ENCODE measurements at places on chromosomes 4 and X.

DNA sequence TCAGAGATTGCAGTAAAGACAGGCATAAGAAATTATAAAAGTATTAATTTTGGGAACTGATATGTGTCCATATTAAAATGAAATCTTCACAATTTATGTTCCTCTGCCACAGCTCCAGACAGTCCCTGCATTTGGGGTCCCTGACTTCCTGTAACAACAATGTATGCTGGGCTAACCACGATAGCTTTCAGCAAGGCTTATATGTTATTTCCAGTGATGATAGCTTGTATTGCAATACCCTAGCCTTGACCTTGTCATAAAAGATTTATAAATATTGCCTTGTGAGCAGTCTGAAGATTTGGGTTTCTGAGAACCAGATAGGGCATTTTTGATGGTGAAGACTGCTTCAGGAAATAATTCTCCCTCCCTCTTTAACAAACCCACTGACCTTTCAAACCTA, 129.5 kb downstream of the PCDH10 start:
- no peak for DNase-seq

DNA sequence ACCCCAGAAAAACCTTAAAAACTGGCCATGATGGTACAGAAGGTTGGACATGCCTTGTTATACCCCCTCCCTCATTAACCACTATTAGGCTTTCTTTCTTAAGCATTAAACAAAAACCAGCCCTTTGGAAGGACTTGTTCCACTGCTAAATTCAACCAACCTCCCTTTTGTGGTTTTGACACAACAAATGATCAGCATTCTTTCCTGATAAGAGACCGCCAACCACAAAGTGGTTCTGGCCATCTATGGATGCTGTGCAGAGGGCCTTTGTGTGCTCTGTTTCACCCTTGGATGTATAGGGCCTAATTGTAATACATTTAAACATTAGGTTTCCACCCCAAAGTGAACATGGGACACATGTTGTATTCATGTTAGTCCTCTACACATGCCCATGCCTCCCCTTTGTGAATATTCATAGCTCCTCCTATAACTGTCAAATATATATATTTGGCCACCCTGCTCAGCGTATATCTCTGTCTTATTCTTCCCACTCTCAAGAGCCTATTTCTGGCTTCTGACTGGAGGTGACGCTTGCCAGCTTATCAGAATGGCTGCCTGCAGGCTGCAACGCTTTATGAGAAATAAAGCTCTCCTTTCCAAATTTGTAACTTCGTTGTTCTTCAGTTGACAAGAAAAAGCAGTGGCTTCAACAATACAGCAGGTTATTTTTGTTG, 126.6 kb downstream of the NPNT start:
- DNase-seq: no peak

DNA sequence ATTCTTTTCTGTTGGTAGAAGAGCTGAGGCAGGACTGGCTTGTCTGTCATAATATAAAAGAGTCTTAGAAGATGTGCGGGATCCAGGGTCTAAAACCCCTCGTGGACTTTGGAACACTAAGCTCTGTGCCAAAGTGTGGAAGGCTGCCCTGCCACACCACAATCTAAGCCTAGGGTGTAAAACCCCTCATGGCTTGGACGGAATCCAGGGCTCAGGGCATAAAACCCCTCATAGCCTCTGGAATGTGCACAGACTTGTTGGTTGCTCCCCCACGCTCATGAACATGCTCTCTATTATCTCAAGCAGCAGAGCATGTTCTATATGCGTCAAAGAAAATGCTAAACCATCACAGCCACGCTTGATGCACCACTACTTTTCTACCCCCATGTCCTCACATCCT, 483.6 kb downstream of the GABRG1 start:
- DNase-seq: no peak

- no peak for DNase-seq
Observed at GRCh38 chrX:97863261-97863660, 979.6 kb downstream of the RPA4 start.

DNA sequence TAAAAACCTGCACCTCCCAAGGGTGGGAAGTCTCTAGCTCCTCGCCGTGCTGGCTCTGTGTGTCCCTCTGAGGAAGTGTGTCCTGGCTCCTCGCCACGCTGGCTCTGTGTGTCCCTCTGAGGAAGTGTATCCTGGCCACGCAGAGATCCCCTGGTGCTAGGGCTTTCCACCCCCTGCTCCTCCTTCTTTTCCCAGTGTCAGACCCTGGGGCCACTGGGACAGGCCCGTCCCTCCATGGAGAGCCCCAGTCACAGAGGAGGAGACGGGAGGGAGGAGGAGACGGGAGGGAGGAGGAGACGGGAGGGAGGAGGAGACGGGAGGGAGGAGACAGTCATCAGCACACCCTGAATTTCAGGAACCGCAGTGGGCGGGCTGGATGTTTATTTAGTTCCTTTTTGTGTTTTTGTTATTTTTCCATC, 53.8 kb upstream of the HGFAC start:
- DNase-seq: peak; percentile 92

DNA sequence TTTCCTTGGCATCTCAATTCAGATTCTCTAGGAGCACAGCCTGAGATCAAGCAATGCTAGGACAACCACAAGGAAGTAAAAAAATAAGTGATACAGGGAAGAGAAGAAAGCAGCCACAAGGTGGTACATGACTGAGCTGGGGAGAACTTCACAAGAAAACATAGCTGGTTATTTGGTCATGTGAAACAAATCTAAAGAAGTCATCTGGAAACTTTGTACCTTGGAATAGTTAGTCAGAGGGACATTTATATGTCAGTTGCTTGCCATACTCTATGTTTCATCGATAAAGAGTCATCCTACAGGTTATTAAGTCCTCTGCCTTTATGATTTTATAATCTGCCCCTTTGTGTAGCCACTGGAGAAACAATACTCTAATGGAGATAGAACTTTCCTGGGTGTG, 575.1 kb downstream of the IL15 start:
- DNase-seq: no peak

- DNase-seq: no peak
Observed at GRCh38 chrX:42131856-42132255, 208.5 kb upstream of the CASK start.

- no peak for DNase-seq
Observed at GRCh38 chr4:153850533-153851280, 61.8 kb upstream of the SFRP2 start.

DNA sequence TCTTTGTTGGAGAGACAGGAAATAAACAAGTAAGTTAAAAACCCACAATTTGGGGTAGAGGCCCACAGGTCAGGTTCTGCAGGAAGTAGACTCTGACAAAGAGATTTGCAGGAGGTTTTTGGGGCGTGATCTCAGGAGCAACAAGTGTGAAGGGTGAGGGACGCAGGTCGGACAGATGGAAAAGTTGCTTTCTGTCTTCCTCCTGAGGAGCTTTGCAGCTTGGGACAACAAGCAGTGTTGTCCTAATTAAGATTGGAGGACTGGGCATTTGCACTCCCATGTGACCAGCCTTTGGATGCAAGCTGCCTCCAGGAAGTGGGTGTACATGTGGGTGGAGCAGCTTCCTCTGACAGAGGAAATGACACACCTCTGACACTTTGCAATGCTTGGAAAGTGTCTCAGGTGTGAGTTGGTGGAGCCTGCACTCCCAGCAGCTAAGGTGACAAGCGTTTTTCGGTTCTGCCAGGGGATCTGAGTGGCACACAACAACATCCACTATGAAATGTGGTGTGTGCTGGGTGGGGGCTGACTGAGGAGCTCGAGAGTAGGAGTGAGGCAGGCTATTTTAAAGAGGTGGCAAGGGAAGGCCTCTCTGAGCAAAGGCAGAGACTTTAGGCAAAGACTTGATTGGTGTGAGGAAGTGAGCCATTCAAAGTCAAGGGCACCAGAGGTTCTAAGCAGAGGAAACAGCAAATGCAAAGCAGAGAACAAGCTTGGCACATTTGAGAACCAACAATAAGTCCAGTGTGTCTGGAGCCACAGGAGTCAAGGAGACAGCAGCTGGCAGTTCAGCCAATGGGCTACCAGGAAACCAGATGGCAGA, 339.8 kb upstream of the GATB start:
- no peak for DNase-seq

- no peak for DNase-seq
Observed at GRCh38 chr4:168731706-168732414, 235.0 kb downstream of the PALLD start.

GRCh38 chr4:182504463-182504862, 261.3 kb downstream of the TENM3 start:
- DNase-seq: no peak

DNA sequence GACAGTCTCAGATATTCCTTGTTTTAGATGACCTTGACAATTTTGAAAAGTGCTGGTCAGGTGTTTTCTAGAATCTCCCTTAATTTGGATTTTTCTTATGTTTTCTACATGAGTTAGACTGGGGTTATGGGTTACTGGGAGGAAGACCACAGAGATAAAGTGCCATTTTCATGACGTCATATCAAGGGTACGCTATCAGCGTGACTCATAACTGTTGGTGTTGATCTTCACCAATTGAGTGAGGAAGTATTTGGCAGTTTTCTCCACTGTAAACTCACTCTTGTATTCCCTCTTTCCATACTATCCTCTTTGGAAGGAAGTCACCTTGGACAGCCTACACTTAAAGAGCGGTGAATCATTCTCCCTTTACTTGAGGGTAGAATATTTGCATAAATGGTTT, 56.9 kb downstream of the MAGEC1 start:
- DNase-seq: no peak

GRCh38 chr4:76494871-76495590, 60.0 kb downstream of the SHROOM3 start:
- no peak for DNase-seq

DNA sequence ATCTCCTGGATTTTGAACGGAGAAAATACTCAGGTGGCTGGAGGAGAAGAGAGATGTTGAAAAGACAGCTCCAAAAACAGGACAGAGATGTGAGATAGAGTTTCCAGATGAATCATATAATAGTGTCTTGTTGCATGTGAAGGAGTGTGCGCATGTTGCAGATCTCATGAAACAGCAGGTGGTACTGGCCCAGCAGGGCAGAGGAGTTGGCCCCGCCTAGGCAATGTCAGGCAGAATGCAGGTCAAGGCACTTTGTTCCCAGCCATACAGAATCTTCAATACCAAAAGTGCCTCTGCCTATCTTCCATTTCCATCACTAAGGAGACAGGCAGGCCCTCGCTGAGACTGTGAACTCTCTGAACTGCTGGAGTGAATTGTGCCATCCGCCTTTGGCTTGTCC, 63.9 kb upstream of the FAT1 start:
- no peak for DNase-seq

- DNase-seq: no peak
Observed at GRCh38 chrX:3584415-3584996, 128.9 kb downstream of the PRKX start.

- no peak for DNase-seq
Observed at GRCh38 chr4:40582413-40582812, 47.3 kb downstream of the RBM47 start.

GRCh38 chr4:133969202-133969848, 232.3 kb downstream of the PABPC4L start:
- peak; percentile 56 for DNase-seq

- no peak for DNase-seq
Observed at GRCh38 chr4:170589597-170590191, 499.9 kb upstream of the AADAT start.

- no peak for DNase-seq
Observed at GRCh38 chr4:37095925-37096324, 148.6 kb upstream of the NWD2 start.

GRCh38 chrX:10855845-10856244, 235.5 kb upstream of the MID1 start:
- no peak for DNase-seq

DNA sequence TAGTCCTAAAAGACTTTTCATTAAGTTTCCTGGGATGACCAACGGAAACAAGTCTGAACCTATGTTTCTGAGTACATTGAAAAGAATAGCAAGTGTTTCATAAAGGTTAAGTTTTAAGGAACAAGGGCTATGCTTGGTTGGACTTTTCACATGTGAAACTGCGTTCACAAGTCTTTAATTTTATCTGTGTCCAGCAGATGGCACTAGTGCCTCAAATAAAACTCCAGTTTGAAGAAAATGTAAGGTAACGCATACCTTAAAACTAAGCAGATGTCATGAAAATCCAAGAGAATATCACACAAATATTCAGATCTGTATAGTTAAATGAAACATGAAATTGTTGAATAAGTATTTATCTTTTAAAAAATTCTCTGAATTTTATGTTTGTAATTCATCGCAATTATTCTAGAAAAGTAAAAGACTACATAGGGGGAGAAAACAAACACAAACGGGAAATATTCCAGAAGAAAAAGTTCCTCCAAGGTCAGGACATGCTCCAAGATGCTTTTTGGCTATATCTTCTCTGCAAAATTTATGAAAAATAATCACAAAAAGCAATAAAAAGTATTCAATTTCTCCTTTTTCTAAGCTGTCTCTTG, 89.6 kb upstream of the MAD2L1 start:
- DNase-seq: no peak

GRCh38 chrX:20066968-20067708, 49.6 kb downstream of the MAP7D2 start:
- DNase-seq: no peak

GRCh38 chr4:21569638-21570037, 378.9 kb downstream of the KCNIP4 start:
- no peak for DNase-seq

- DNase-seq: no peak
Observed at GRCh38 chr4:105356194-105356593, 117.7 kb downstream of the PPA2 start.

GRCh38 chr4:124564121-124564520, 148.4 kb downstream of the ANKRD50 start:
- no peak for DNase-seq

- no peak for DNase-seq
Observed at GRCh38 chr4:177041356-177041755, 248.6 kb upstream of the VEGFC start.

DNA sequence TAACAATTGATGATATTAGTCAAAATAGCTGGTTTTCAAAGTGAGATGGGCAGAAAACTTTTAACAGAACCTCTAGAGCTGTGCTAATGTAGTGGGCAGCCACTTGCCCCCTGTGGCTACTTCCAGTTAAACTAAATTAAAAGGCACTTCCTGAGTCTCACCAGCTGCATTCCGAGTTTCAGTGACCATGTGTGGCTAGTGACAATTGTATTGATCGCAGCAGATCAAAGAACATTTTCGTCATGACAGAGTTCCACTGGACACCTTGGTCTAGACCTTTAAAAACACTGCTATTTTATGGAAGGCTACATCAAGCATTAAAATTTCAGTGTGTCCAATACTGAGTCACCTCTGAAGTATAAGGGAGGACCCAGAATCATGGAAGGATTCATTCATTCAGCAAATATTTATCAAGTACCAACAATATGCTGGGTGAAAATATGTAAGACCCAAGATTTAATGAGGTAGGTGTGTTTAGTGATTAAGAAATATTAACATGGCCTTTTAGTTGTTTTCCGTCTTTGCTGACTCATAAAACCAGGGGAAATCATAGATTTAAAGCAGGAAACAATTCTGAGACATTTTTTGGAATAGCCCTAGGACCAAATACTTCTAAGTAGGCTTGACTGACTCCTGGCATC, 5.1 kb upstream of the FAT1 start:
- DNase-seq: no peak

GRCh38 chrX:10174810-10175209, 18.0 kb downstream of the CLCN4 start:
- DNase-seq: no peak
